ENCODE measurements at places on chromosomes 5 and 9.

DNA sequence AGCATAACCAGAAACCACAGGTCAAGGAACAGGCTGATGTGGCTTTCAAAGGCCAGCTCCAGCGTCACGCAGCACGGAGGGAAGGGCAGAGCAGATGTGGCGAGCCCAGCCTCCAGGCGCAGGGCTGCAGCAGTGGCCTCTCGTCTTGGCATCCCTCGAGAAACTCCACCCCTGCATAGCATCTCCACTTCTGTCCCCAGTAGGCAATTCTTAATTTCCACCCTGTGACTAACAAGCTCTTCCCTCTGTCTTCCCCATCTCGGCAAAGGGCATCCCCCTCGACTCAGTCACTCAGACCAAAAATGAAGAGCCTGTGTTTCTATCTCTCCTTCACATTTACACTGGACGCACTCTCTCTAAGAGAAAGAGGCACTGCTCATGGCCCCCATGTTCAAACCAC, 1.7 kb upstream of the CACNA1B start:
- DNase-seq: no peak

- no peak for DNase-seq
Observed at GRCh38 chr9:76101491-76101890, 211.0 kb downstream of the PCSK5 start.

DNA sequence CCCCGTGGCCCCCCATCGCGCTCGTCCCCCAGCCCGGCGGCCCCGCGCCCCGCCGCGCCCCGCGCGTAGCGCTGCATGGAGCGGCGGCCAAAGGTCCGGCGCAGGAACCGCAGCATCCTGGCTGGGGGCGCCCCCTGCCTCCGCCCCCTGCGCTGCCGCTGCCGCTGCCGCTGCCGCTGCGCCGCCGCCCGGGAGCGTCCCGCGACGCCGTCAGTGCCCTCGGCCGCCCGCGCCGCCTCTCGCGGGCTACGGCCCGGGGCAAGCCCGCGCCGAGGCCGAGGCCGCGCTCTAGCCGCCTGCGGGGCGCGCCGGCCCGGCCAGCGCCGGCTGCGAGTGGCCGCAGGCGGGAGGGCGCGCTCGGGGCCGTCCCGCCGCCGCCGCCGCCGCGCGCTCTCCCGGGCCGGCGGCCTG, 523 bp downstream of the EPB41L4B start:
- no peak for DNase-seq

GRCh38 chr5:153276151-153276550, 214.3 kb upstream of the GRIA1 start:
- DNase-seq: no peak

- no peak for DNase-seq
Observed at GRCh38 chr5:67494186-67494855, 297.7 kb upstream of the CD180 start.

DNA sequence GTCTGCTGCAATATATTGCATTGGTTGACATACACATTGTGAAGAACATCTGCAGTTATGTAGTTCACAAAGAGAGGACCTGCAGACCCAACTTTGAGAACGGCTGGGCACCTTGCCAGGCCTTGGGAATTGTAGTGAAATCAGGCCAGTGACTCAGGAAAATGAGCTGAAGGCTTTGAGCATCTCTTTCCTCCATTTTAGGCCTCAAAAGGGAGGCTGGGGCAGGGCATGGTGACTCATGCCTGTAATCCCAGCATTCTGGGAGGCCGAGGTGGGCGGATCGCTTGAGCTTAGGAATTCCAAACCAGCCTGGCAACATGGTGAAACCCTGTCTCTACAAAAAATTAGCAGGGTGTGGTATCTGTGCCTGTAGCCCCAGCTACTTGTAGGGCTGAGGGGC, 1.4 kb upstream of the IPPK start:
- peak; percentile 51 for DNase-seq

DNA sequence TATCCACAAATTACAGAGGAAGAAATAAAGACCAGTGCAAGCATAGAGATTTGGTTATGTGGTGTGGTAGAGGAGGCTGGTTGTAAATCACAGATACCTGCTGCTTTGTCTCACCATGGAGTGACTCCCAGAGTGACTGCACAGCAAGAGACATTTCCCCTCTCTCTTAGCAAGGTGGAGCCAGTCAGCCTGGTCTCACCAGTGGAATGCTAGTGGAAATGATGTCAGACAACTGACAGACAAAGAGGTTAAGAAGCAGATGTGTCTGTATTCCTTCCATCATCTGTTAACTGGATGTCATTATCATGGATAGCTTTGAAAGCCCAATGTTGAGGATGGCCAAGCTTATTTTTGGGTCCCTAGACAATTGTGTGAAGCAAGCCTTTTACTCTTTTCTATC, 509.4 kb upstream of the SEMA6A start:
- no peak for DNase-seq

DNA sequence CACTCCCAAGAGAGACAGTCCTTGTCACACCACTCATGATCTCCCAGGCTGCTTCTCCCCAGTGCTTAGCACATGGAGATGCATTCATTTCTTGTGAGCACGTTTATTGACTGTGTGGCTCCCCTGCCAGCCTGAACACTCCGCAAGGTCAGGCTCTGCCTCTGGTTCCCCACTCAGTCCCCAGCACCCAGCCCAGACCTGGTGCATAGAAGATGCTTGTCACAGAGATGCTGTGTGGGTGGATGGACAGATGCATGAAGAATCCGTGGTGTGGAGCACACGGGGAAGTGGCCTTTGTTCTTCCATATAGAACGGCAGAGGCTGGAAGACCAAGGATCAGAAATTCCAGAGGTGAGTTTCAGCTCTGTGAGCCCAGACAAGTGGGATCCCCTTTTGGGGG, 13.8 kb upstream of the CRB2 start:
- DNase-seq: no peak

GRCh38 chr5:171855798-171856763, 70.5 kb downstream of the SMIM23 start:
- DNase-seq: no peak

- no peak for DNase-seq
Observed at GRCh38 chr5:147336876-147337275, 102.0 kb downstream of the STK32A start.

GRCh38 chr5:133147411-133147810, 95.6 kb downstream of the HSPA4 start:
- DNase-seq: no peak

- DNase-seq: no peak
Observed at GRCh38 chr9:99441829-99442228, 219.7 kb downstream of the SEC61B start.

DNA sequence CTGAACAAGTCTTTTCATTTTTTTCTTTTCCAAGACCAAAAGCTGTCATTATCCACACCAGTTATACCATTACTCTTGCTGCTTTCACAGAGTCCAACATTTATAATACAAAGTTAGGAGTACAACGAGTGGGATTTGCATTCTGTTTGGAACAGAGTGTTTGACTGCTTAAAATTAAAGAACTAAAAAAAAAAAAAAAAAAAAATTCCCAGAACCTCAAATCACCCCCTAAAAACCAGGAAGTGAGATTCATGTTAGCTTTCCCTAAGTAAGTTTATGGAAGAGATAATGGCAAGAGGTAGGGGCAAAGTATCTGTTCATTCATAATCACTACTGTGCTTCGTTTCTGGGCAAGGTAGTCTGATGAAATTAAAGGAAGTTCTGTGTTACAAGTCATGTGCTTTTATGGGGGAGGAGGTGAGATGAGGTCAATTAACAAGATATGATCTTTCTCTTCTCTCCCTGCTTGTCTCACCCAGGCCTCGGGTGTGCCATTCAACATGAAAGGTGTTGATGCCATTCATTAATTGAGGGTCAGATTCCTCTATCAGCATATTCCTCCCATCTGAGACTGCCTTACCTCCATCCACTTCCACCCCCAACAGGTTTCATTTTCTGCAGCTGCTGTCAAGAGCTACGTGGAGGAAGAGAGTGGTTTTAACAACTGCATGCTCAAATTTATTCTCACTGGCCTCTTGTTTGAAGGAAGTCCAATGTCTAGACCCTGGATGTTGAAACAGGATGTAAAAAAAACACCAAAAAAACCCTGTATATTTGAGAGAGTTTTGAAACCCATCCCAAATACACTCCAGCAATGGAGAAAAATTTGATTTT, 58.1 kb downstream of the MARCHF3 start:
- DNase-seq: no peak

GRCh38 chr5:157817387-157817702, 41.6 kb downstream of the CLINT1 start:
- no peak for DNase-seq

GRCh38 chr9:69430206-69430605, 105.2 kb downstream of the ENTREP1 start:
- DNase-seq: no peak

- no peak for DNase-seq
Observed at GRCh38 chr5:169168280-169168679, 132.7 kb downstream of the SLIT3 start.

GRCh38 chr9:134223591-134224122, 59.3 kb upstream of the RNU6ATAC start:
- DNase-seq: no peak

DNA sequence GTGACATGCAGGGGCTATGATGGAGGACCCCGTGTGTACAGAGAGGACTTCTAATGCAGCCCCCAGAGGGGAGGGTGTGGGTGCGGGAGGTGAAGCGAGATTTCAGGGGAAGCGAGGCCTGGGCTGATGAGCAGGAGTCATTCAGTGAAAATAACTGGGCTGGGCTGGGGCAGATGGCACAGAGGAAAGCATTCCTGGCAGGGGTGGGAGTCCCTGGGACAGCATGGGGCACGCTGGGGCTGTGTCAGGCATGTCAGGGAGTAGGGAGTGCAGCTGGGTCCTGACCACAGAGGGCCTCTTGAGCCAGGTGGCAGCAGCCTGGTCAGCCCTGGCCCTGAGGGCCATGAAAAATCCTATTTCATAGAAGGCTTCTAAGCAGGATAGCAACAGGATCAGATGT, 36.6 kb downstream of the COL15A1 start:
- no peak for DNase-seq

DNA sequence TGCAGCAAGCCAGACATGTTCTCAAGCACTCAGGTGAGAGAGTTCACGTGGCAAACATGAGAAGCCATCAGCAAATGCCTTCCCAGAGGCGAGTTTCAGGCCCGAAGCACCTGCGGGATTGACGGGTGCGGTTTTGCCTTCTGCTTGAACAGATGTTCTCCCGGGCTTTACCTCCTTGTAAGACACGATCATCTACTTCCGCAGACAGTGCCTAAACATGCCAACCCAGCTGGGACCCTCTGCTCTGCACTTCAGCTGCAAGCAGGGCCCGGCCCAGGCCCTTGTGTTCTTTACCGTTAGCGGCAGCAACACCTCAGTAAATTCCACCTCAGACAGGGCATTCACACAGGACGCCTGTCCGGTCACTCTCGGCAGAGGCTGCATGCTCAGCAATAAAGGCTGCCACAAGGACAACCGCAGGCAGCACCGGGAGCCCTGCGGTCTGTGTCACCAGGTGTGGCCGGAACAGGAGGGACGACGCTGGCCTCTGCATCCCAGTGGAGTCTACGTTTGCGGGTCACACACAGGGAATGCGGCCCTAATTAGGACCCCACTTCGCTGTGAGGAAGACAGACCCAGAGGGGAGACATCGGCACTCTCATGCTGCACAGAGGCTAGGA, 139.6 kb downstream of the ROR2 start:
- no peak for DNase-seq

DNA sequence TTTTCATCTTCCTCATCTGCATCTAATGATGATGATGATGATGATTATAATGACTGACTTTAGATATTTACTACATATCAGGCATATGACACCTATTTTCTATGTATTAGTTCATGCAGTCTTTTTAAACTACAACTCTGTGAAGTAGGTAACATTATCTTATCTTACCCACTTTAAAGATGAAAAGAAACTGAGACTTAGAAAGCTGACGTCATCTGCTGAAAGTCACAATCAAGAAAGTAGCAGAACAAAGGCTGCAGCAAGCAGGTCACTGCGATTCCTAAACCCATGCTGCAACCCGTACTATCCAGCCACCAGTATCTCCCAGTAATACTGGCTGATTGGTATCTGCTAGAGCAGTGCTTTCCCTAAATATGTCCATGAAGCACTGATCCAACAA, 40.1 kb upstream of the INSYN2B start:
- DNase-seq: no peak

DNA sequence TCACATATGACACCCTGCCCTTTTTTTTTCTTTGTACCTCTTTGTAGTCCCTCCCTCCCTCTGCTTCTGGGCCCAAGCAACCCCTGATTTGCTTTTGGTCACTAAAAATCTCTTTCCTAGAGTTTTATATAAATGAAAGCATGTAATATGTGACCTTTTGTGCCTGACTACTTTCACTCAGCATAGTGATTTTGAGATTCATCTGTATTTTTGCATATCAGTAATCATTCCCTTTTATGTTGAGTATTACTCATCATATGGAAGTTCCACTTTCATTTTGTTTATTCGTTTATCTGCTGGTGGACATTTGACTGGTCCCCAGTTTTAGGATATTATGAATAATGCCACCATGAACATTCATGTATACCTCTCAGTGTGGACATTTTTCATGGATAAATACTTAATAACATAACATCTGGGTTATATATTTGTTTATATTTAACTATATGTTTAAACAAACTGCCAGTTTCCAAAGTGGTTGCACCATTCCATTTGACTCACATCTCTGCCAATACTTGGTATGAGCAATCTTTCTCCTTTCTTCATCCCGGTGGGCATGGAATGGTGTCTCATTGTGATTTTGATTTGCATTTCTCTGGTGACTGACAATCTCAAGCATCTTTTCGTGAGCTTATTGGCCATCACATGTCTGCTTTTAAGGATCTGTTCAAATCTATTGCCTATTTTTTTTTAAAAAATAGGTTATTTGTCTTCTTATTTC, 115.7 kb upstream of the S1PR3 start:
- no peak for DNase-seq

- no peak for DNase-seq
Observed at GRCh38 chr5:17260549-17260948, 43.1 kb downstream of the BASP1 start.

- no peak for DNase-seq
Observed at GRCh38 chr9:89811886-89812450, 207.2 kb downstream of the GADD45G start.
